ENCODE measurements at places on chromosomes 16 and 17.

DNA sequence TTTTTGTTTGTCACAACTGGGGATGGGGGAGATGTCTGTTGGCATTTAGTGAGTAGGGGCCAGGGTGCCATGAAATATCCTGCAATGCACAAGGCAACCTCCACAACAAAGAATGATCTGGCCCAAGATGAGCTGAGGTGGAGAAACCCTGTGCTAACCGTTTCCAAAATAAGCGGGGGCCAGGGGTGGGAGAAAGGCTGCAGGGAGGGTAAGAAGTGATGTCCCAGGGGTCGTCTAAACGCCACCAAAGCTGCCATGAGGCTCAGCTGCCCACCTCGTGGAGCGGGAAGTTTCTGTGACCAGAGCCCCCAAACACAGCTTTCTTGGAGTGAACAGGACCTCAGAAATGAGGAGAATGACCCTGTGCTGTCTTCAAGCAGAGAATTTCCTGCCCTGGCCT, 76.5 kb upstream of the CDH5 start:
- no peak for DNase-seq

- DNase-seq = no peak
Measured at GRCh38 chr16:48949636-48950035, 332.0 kb downstream of the CBLN1 start.

GRCh38 chr17:81009136-81009535, 17.5 kb downstream of the CHMP6 start:
- no peak for DNase-seq

- no peak for DNase-seq
Measured at GRCh38 chr16:70730944-70731343, 45.1 kb upstream of the MTSS2 start.

- DNase-seq = no peak
Measured at GRCh38 chr16:69306031-69306430, 5.1 kb upstream of the VPS4A start.

DNA sequence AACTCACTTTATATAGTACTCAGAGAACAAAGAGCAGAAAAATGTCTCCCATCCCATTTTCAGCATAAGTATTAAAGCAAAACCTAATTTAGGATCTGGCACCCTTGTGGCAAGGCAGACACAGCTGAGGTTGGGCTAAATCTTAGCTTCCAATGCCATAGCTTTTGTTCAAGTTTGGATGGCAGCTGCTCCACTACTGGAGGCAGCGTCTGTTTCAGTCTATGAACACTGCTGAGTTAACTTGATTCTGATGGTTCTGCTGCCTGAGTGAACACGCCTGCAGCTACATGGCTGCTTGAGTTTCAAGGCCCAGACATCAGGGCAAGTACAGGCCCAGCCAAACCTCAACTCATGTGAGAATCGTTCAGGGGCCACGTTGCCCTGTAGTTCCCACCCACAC, 178.2 kb upstream of the RPH3AL start:
- DNase-seq = no peak

DNA sequence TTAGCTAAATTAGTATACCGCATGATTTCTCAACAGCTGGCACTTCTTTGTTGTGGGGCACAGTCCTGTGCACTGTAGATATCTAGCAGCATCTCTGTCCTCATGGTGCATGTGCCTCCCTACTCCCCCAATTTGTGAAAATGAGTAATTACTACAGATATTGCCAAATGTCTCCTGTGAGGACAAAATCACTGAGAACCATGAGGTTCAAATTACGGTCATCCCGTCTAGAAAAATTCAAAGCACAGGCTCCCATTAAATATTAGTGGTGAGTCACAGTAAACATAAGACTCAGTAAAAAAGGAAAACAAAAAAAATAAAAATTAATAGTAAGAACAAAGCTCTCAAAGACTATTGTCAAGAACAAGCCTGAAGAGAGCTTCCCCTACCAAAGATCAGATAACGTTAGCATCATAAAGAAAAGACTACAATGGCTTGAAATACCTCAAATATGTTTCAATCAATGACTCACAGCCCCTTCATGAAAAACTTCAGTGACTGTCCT, 57.8 kb downstream of the STH start:
- no peak for DNase-seq

DNA sequence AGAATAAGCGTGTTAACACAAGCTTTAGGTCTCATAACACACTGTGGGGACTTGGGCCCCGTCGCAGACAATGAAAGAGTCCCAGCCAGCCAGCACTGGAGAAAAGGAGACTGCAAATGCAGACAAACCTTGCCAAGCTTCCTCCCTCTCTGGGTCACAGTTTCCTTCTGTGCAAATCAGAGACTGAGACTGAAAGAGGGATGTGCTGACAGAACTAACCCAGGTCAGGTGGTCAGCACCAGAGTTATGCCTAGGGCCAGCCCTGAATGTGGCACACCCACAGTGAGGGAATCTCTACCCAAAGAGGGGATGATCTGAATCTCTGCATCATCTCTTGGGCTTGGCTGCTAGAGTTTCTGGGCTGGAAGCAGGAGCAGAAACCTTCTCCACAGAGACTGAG, 282.3 kb upstream of the CCL2 start:
- no peak for DNase-seq

DNA sequence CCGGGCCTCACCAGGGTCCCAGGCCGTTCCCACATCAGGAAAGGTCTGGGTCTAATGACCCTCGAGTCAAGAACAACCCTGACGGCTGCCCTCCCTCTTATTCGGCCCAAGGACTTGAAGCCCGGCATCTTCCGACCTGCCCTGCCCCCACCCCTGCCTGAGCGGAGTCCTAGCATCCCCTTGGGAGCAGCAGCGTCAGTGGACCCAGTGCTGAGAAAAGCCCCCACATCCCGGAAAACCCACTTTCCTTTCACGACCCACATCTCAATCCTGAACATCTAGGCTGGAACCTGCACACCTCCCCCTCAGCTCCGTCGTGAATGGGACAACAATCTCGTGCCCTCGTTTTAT, 769 bp downstream of the TMEM88 start:
- no peak for DNase-seq

DNA sequence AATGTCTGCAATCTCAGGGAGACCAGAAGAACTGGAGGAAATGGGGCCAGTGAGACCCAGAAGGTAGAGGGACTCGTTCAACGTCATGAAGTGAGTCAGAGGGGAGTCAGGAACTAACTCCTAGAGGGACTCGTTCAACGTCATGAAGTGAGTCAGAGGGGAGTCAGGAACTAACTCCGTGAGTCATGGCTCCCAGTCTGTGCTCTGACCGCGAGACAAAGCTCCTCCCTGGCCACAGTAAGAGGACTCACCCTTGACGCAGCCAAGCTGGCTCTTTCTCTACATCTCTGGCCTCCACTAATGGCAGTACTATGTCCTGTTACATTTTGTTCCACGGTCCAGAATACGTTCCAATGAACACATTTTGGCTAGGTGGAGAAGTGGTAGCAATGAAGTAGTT, 902.5 kb downstream of the KCNJ2 start:
- DNase-seq = no peak

GRCh38 chr16:10178526-10178925, 3.7 kb downstream of the GRIN2A start:
- no peak for DNase-seq

GRCh38 chr16:57446531-57447185, 527 bp downstream of the CIAPIN1 start:
- no peak for DNase-seq

DNA sequence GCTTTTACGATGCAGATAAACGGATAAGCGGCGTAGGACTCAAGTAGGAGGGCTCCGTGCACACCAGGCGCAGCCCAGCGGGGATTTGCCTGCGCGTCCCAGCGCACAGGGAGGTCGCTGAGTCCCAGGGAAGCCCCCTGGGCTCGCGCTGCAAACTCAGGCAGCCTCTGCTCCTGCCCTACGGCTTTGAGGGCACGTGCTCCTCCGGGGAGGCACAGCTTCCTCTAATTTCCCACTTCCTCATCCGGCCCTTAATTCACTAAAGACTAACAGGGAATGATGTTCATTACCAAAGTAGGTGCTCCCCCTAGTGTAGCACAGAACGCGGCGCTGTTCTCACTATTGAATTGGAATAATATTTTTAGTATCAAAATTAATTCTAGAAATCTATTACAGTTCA, 825.4 kb downstream of the KCNJ18 start:
- no peak for DNase-seq

DNA sequence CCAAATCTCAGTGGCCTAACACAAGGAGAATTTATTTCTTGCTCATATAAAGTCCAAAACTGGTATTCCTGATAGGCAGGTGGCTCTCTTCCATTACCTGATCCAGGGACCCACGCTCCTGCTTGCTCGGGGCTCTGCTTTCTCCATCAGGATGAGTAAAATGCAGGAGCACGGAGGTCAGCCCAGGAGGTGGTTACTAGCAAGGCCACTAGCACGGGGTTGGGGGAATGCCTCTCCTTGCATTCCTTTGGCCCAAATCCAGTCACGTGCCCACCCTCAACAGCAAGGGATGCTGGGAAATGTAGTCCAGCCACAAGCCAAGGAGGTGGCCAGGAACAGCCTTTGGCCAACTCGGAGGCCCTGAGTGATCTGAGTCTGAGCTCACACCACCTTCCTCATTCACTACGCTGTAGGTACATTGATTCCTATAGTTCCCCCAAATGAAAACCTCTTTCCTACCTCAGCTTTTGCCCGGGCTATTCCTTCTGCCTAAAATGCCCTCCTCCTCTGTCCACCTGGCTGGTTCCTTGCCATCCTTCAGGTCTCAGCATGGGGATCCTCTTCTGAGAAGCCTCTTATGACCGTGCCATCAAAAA, 38.3 kb upstream of the HAPSTR1 start:
- DNase-seq = no peak

- DNase-seq = no peak
Measured at GRCh38 chr17:14205992-14206461, 30.6 kb downstream of the CDRT15 start.

- no peak for DNase-seq
Measured at GRCh38 chr17:50798424-50799288, 31.3 kb upstream of the ANKRD40CL start.

GRCh38 chr17:45339646-45340605, 23.1 kb upstream of the MAP3K14 start:
- no peak for DNase-seq

DNA sequence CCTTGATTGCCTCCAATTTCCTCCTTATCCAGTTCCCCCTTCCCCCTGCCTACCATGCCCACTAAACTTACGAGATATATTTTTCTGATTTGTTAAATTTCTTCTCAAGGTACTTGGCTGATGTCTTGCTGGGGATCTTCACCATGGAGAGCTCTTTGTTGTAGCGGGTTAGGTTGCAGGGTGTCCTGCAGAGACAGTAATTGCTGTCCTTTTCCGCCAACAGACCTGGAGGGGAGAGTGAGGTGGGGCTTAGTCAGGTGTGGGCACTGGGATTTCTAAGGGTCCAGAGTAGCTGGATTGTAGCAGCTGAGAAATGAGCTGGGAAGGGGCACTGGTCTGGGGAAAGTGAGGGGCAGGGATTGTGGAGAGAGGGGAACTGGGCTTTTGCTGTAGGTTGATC, 32.1 kb downstream of the SPACA3 start:
- no peak for DNase-seq

- peak; percentile 67 for DNase-seq
Measured at GRCh38 chr16:78993346-78993745, 607.2 kb downstream of the MAF start.

DNA sequence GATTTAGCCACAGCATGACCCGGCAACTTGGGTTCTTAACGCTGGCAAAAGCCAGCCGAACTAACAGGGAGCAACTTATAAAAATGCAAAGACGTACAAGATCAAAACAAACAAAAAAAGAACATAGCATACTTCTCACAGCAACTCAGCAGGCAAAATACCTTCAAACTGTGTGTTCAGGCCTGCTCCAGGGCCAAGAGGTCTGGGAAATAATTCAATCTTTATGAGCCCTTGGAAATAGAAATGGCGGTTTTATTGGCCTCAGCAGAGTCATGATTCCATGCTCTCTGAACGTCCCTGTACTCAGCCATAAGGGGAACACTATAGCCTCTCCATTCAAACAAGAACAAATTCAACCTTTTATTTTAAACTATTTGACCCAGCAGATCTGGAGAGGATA, 101.3 kb upstream of the C17orf78 start:
- no peak for DNase-seq

GRCh38 chr16:22726868-22727267, 87.1 kb upstream of the HS3ST2 start:
- no peak for DNase-seq

DNA sequence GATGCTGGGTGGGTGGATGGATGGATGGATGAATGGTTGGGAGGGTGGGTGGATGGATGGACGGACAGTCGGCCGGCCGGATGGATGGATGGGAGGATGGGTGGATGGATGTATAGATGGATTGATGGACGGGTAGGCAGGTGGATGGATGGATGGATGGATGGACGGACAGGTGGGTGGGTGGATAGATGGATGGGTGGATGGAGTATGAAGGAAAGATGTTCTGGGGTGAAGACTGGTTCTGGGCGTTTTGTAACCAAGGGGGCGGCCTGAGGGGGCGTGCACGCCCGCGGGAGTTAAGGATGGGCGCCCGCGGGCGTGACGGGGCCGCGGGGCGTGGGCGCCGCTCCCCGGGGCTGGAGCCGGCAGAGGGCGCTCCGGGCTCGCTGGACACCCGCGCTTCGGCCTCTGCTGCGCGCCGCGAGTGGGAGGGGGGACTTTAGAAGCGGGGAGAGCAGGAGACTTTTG, at the start of gene NECAB2:
Gene NECAB2, plus strand, starts transcription at position 407 of the 468 bp plus-strand sequence. CDS start 405 bp downstream, outside the sequence.
- no peak for DNase-seq

DNA sequence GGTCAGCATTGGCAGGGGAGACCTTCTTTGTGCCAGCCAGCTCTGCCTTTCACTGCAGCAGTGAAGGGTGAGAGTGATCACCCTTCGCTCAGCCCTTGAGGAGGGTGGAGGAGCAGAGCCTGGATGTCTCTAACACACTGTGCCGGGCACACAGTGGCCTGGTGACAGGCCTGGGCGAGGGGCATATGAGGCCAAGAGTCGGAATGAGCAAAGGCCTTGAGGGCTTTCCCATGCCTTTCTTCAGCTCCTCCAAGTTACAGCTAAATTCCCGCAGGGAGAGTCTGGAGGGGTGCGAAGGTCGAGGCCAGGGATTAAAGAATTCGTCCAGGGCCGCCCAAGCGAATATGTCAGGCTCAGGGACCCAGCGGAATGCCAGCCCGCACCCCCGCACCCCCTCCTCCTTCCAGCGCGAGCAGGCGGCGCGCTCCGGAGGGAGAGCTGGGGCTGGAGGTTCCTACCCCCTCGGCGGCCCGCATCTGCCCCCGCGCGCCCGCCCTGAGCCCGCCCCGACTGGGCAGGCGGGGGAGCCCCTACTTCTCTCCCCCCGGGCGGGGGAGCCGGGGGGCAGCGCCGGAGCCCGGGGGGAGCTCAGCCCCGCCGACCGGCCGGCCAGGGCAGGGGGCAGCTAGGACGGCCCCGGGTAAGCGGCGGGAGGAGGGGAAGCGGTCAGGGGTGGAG, at the start of gene RASL10B:
Gene RASL10B, plus strand, starts transcription at position 401 of the 678 bp plus-strand sequence. CDS start 3,546 bp downstream, outside the sequence.
- no peak for DNase-seq

DNA sequence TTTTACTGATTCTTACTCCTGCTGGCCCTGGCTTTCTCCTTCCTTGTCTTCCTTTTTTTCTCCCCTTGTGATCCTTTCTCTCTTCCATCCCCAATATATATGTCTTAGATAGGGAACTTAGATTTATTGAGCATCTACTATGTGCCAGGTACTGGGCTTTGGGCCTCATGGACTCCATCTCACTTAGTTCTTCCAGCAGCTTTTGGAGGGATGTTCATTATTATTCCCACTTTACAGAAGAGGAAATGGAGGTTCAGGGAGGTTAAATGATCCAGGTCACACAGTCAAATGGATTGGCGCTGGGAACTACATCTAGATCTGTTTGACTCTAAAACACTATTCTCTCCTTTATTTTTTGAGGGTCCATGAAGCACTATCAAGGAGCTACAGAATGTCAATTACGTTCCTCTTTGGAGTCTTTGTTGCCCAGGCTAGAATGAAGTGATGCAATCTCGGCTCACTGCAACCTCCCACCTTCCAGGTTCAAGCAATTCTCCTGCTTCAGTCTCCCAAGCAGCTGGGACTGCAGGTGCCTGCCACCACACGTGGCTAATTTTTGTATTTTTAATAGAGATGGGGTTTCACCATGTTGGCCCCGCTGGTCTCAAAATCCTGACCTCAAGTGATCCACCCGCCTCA, 19.0 kb upstream of the PRKCA start:
- DNase-seq = no peak

Data from NCI-H1417 treated with DMSO at 0.1 percent for 48 hours (cell line).